ENCODE measurements at places on chromosomes 2 and 18. TPM values are rescaled to one million over a fixed set of nuclear protein-coding genes. Genes with fewer than 3 reads are reported as not detected.

The SMYD5 gene
- 7.0 TPM for polyA plus RNA-seq

The BZW1 gene
- polyA plus RNA-seq, result 354 TPM

The FER1L5 gene
- not detected for polyA plus RNA-seq

The PRKAG3 gene
- not detected for polyA plus RNA-seq

The LYG1 gene
- polyA plus RNA-seq, result not detected

The CYP27A1 gene
- not detected for polyA plus RNA-seq

The DNAH6 gene
- not detected for polyA plus RNA-seq

The PROC gene
- not detected for polyA plus RNA-seq

The POTEI gene
- not detected for polyA plus RNA-seq

The CRACDL gene
- not detected for polyA plus RNA-seq

The COL3A1 gene
- not detected for polyA plus RNA-seq

The TRAK2 gene
- 35.7 TPM for polyA plus RNA-seq

The EVA1A gene
- not detected for polyA plus RNA-seq

The ACTG2 gene
- polyA plus RNA-seq, result not detected

The UGT1A5 gene
- polyA plus RNA-seq, result not detected

The BOD1L2 gene
- polyA plus RNA-seq, result not detected

The CD8B2 gene
- polyA plus RNA-seq, result 0.52 TPM

The KIF5C gene
- not detected for polyA plus RNA-seq

The ST6GAL2 gene
- not detected for polyA plus RNA-seq

The PTPRN gene
- polyA plus RNA-seq, result not detected

The RSAD2 gene
- 16.5 TPM for polyA plus RNA-seq

The HOXD11 gene
- polyA plus RNA-seq, result not detected

The KCNJ13 gene
- polyA plus RNA-seq, result not detected

The PARD3B gene
- not detected for polyA plus RNA-seq

The CCDC142 gene
- 4.4 TPM for polyA plus RNA-seq

The TMEM182 gene
- polyA plus RNA-seq, result 6.2 TPM

The BBS5 gene
- polyA plus RNA-seq, result 0.69 TPM
